ENCODE measurements at places on chromosomes 6 and 20. TPM values are rescaled to one million over a fixed set of nuclear protein-coding genes. Genes with fewer than 3 reads are reported as not detected.

MYMX gene
- not detected for total RNA-seq

PSORS1C2 gene
- not detected for total RNA-seq

RNF144B gene
- total RNA-seq: 3.5 TPM

PNLDC1 gene
- total RNA-seq: 0.14 TPM

PCSK2 gene
- total RNA-seq: not detected

ACSS2 gene
- total RNA-seq: 18.8 TPM

TMEM170B gene
- 1.9 TPM for total RNA-seq

NKX2-4 gene
- not detected for total RNA-seq

RSPO3 gene
- not detected for total RNA-seq

RAD21L1 gene
- total RNA-seq: not detected

DNAJC5 gene
- total RNA-seq: 21.4 TPM

DNA sequence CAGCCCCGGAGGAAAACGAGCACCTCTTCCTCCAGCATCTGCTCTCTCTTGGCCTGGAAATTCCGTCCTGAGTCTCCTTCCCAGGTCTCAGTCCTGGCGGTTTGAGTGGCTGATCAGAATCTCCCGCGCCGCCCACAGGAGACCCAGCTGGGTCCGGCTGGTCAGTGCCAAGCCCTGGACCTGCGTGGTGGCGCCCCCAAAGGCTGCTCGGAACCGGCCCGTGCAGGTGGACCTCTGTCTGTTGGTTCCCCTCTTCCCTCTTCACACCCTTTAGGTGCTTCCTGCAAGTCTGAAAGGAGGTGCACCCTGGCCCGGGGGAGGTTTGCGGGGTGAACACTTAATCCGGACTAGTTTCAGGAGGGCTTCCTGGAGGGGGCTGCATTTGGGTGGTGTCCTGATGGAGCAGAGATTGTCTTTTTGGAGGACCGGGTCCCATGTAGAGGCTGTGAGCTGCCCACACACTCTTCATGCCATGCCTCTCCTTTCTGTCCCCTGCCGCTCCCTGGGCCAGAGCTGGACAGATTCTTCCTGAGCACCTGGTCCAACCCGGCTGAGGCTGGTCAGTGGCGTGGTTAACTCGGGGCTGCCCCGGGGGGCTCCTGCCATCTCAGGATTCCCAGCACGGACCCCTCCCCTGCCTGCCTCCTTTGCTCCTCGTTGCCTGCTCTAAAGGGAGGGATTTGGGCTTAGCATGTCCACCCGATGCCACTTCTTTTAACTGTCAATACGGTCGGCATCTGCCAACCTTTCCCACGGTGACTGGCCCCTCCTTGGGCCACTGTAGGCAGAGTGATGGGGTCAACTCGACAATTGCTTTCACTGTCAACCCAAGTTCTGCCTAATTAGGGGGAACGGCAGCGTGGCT is 16.5 kb upstream of the BHLHE23 start:
- H3K36me3 ChIP-seq: no peaks in the 10 kb centered on the region
- H3K27me3 ChIP-seq: peaks cover 15% of the 10 kb centered on the region
- peaks cover 8% of the 10 kb centered on the region for H3K4me1 ChIP-seq

GRCh38 chr20:24106801-24107445 is 118.3 kb upstream of the GGTLC1 start:
- H3K4me1 ChIP-seq: peaks cover 7% of the 10 kb centered on the region
- H3K36me3 ChIP-seq: no peaks in the 10 kb centered on the region
- no peaks in the 10 kb centered on the region for H3K27me3 ChIP-seq
- H3K27ac ChIP-seq: no peak overlapping the region
- no peak overlapping the region for H3K4me3 ChIP-seq

GRCh38 chr20:45934046-45934585 is 367 bp upstream of the PCIF1 start:
- H3K27ac ChIP-seq: peak overlapping the region; percentile 99
- peaks cover 40% of the 10 kb centered on the region for H3K4me1 ChIP-seq
- no peak for DNase-seq
- H3K27me3 ChIP-seq: no peaks in the 10 kb centered on the region

DNA sequence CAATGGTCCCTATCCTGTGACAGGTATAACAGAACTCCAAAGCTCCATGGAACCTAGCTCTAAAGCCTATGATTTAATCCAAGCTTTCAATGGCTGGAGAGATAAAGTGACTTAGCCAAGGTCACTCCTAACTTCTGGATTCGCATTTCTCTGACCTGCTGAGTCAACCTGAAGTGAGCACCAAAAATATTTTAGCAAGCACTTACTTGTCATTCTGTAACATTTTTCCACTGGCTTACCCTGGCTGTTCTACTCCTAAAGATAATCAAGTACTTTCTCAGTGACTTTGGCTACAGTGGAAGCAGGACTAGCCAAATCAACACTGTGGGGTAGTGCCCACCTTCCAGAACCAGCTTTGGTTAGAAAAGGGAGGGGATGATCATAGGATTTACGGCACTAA is 188.3 kb downstream of the OGFRL1 start:
- H3K36me3 ChIP-seq: no peaks in the 10 kb centered on the region
- no peak overlapping the region for H3K27ac ChIP-seq
- H3K4me3 ChIP-seq: no peak overlapping the region
- H3K4me1 ChIP-seq: no peaks in the 10 kb centered on the region

- no peak overlapping the region for H3K4me3 ChIP-seq
- no peaks in the 10 kb centered on the region for H3K4me1 ChIP-seq
- no peaks in the 10 kb centered on the region for H3K27me3 ChIP-seq
- no peak overlapping the region for H3K27ac ChIP-seq
Measured at GRCh38 chr20:61146023-61146422, 106.0 kb upstream of the CDH4 start.

DNA sequence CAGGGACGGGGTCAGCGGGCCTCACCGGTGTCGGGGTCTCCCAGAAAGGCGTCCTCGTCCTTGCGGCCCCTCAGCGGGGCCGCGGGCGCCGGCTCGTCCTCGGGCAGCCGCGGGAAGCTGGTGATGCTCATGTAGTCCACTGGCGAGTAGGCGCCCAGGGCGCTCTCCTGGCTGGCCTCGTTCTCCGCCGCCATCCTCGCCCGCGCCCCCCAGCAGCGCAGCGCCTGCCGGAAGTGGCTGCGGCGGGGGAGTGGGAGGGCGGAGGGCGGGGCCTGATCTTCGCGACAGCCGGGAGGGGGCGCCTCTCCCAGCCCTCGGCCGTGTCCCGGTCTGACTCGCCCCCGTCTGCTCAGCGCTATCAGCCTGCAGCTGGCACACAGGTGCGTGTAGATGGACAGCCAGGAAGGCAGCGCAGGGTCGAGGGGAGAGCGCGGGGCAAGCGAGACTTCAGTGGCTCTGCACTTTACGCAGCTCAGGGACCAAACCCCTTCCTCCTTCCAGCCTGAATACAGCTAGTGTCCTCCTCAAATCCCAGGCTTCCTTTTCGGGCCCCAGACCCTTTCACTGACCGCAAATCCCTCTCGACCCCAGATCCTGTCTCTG is at the start of gene GGT7:
Gene GGT7 (minus strand): TSS at position 235 of the 603 bp plus-strand sequence. CDS start 41 bp downstream, at position 194.
- no peaks in the 10 kb centered on the region for H3K36me3 ChIP-seq
- peaks cover 55% of the 10 kb centered on the region for H3K4me1 ChIP-seq
- peak; percentile 93 for DNase-seq

- no peak overlapping the region for H3K4me3 ChIP-seq
- H3K36me3 ChIP-seq: no peaks in the 10 kb centered on the region
- H3K27ac ChIP-seq: no peak overlapping the region
- no peaks in the 10 kb centered on the region for H3K27me3 ChIP-seq
Measured at GRCh38 chr20:12925863-12926793, 82.6 kb upstream of the SPTLC3 start.

GRCh38 chr20:49674383-49675352 is 39.0 kb downstream of the B4GALT5 start:
- DNase-seq: no peak
- H3K27me3 ChIP-seq: no peaks in the 10 kb centered on the region
- H3K27ac ChIP-seq: no peak overlapping the region
- H3K36me3 ChIP-seq: no peaks in the 10 kb centered on the region
- no peak overlapping the region for H3K4me3 ChIP-seq

DNA sequence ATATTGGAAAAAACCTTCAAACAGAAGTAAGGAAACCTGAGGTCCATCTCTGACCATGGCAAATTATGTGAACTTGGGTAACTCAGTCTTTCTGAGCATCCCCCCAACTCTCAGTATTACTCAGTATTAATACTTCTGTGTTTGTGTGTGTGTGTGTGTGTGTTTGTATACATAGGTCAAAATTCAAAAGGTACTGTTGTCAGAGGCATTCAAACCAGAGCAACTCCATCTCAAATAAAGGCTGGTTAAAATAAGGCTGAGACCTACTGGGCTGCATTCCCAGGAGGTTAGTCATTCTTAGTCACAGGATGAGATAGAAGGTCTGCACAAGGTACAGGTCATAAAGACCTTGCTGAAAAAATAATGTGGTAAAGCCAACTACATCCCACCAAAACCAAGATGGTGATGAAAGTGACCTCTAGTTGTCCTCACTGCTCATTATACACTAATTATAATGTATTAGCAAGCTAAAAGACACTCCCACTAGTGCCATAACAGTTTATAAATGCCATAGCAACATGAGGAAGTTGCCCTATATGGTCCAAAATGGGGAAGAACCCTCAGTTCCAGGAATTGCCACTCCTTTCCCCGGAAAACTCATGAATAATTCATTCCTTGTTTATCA is 33.3 kb upstream of the SLC22A16 start:
- no peak for DNase-seq
- H3K27ac ChIP-seq: no peak overlapping the region
- no peaks in the 10 kb centered on the region for H3K36me3 ChIP-seq
- peaks cover 12% of the 10 kb centered on the region for H3K27me3 ChIP-seq
- H3K4me1 ChIP-seq: no peaks in the 10 kb centered on the region

DNA sequence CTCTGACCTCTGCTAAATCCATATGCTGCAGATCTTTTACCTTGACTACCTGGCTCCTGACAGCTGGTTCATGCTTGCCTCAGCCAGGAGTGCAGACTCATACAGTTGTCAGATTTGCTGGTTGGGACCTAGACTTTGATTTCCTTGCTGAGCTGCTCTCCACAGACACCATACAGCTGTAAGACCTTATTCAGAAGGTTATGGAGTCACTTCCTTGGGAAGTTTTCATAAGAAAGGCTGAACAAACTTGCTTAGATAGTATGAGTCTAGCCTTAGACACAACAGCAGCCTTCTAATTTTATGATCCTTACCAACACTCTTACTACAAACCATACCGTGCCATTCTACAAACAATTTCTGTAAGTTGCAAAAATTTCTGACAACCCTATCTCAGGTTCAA is 102.9 kb downstream of the EDN1 start:
- no peaks in the 10 kb centered on the region for H3K4me1 ChIP-seq
- no peak overlapping the region for H3K27ac ChIP-seq
- H3K27me3 ChIP-seq: peaks cover 8% of the 10 kb centered on the region

GRCh38 chr20:58224097-58224496 is 4.4 kb downstream of the ANKRD60 start:
- H3K36me3 ChIP-seq: no peaks in the 10 kb centered on the region
- no peak overlapping the region for H3K27ac ChIP-seq

GRCh38 chr6:158785036-158785435 is 34.1 kb downstream of the EZR start:
- peaks cover 92% of the 10 kb centered on the region for H3K36me3 ChIP-seq
- H3K4me1 ChIP-seq: peaks cover 34% of the 10 kb centered on the region
- H3K4me3 ChIP-seq: no peak overlapping the region
- no peak overlapping the region for H3K27ac ChIP-seq
- H3K27me3 ChIP-seq: no peaks in the 10 kb centered on the region

DNA sequence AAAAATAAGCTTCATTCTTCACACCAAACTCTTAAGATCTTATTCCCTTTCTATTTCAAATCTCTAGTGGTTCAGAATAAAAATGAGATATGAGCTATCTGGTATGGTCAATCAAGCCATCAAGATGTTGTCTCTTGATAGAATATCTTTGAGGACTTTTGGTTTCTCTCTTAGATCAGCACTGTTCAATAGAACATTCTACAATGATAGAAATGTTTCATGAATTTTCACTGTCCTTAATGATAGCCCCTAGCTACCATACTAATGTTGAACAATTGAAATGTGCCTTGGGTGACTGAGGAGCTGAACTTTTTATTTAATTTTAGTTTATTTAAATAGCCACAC is 24.1 kb upstream of the HINT3 start:
- H3K36me3 ChIP-seq: peaks cover 23% of the 10 kb centered on the region
- no peaks in the 10 kb centered on the region for H3K27me3 ChIP-seq
- H3K4me1 ChIP-seq: no peaks in the 10 kb centered on the region
- H3K4me3 ChIP-seq: no peak overlapping the region

- peaks cover 45% of the 10 kb centered on the region for H3K4me1 ChIP-seq
- no peaks in the 10 kb centered on the region for H3K27me3 ChIP-seq
- H3K4me3 ChIP-seq: no peak overlapping the region
- no peak overlapping the region for H3K27ac ChIP-seq
- DNase-seq: no peak
Measured at GRCh38 chr20:32209850-32210605, 2.3 kb downstream of the POFUT1 start.

DNA sequence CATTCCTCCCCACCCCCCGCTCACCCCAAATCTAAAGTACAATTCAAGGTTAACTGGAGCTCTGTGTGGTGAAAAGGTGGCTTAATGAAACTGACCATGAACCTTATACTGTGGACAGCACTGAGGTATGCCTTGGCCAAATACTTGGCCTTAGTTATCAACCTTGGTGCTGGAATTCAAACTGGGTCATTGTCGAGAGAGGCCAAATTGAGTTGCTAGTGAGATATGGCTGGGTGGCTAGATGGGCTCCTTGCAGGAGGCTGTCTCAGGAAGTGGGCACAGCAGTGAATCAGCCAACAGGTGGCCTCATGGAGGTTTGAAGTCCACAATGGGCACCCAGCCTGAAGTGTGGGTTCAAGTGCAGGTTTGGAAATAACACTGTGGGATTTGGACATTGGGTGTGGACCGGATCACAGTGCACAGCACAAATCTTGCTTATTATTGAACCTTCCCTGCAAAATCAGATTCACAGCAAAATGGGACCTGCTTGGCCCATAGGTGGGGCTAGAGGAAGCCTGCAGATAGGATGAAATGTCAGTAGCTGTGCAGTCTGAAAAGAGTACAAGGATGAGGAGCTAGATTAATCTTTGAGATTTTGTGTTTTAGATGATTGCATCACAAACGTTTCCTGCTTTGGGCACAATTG is 5.6 kb upstream of the BTBD3 start:
- H3K4me3 ChIP-seq: no peak overlapping the region
- no peaks in the 10 kb centered on the region for H3K36me3 ChIP-seq
- H3K27me3 ChIP-seq: no peaks in the 10 kb centered on the region
- H3K4me1 ChIP-seq: no peaks in the 10 kb centered on the region
- no peak overlapping the region for H3K27ac ChIP-seq
- DNase-seq: no peak

DNA sequence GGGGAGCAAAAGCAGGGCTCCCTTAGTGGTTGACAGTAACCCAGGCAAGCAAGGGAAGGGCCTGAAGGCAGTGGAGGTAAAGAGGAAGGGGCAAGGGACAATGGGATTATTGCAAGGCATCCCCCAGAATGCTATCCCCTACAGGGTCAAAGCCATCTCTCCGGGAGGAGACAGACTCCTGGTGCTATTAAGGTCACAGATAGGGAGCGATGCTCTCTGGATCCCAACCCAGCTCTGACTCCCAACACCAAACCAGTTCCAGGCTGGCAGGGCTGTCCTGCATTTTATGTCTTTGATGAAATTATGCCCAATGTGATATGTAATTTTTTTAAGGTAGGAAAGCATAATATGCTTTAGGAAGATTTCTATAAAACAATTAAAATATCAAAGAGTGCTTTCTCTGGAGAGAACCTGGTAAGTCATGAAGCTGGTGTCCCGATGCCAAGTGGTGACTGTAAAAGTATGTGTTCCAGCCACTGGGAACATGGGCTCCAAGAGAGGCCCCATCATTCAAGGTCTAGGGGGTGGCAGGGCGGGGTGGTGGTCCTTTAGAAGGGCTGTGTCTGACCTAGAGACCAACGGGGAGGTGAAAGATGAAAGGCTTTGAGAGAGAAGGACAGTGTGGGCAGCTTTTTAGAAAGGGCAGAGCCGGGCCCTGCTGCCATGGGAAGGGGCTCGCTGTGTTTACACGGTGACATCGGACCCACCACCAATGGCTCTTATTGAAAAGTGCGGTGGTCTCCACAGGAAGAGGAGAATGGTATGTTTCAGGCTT is 276.5 kb downstream of the CDC5L start:
- no peak overlapping the region for H3K4me3 ChIP-seq
- DNase-seq: no peak
- no peaks in the 10 kb centered on the region for H3K27me3 ChIP-seq
- no peaks in the 10 kb centered on the region for H3K36me3 ChIP-seq
- no peak overlapping the region for H3K27ac ChIP-seq
